CD14-positive monocyte (primary cell): ENCODE measurements at places on chromosomes 7 and 10.

GRCh38 chr7:98105942-98106544 lies 619 bp upstream of the LMTK2 start:
- no peak for DNase-seq

DNA sequence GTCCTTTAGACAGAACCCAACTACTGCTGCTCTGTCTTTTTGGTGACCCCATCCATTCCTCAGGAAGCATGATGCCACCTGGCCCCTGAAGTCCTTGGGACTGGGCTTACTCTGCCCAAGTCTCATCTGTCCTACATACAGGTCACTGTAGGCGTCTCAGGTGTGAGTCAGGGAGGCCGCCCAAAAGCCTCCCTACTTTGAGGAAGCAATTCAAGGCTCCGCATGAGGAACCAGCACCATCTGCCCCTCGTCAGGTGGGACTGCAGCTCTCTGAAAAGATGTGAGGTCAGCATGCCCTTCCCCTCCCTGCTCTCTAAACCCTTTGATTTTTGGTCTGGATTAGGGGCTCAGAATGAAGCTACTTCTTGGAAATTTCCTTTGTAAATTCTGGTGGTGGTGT lies 354.8 kb downstream of the CXCL12 start:
- DNase-seq: peak; percentile 3

DNA sequence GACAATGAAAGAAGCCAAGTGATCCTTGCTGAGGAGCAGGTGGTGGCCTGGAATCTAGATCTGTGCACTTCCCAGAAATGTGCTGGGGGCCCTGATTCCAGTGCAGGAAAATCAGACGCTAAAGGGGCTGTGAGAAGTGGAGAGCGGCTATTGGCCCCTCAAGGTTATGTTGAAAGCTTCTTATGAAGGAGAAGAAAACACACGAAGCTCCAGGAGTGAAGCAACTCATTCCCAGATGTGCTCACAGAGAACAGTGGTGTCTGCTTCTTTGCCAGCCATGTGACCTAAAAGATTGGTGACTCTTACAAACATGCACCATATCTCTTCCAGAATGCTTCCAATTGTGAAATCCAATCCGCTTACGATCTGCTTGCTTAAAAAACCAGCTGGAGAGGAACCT lies 679.3 kb upstream of the IGFBP3 start:
- no peak for DNase-seq

DNA sequence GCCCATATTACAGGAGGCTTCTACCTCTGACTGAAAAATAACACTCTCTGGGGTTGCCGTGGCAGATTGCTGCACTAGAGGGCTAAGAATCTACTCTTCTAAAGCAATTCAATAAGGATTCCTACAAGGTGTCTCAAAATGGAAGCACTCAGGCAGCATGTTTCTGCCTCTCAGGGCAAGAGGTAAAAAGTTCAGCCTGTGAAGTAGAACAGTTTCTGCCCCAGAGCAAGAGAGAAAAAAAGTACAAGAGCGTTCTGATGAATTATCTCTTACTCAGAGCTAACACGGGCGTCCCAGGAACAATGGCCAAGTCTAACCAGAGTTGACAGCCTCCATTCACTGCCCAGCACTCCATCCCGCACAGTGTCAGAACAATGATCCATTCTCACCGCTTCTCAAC lies 71.3 kb upstream of the TES start:
- no peak for DNase-seq

- DNase-seq: no peak
These were observed 55.2 kb downstream of the GCC1 start for GRCh38 chr7:127530148-127530547.

- peak; percentile 20 for DNase-seq
These were observed 83.5 kb downstream of the SGMS1 start for GRCh38 chr10:50540069-50540825.

DNA sequence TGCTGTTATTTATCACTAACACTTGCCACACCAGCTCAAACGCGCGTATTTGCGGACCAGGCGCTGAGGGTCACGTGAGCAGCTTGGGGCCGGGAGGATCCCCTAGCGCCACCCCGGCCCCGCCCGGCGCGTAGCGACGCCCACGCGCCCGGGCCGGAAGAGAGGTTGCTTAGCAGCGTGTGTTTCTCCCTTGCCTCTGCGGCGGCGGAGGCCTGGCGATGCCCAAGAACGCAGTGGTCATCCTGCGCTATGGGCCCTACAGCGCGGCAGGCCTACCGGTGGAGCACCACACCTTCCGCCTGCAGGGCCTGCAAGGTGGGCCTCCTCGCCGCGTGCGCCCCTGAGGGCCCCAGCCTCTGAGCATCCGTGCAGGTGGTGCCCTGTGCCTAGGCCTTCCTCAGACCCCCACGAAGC lies at the start of gene C10orf53:
Gene C10orf53 (plus strand): TSS at position 172 of the 414 bp plus-strand sequence. CDS start 47 bp downstream, at position 219.
- DNase-seq: no peak

DNA sequence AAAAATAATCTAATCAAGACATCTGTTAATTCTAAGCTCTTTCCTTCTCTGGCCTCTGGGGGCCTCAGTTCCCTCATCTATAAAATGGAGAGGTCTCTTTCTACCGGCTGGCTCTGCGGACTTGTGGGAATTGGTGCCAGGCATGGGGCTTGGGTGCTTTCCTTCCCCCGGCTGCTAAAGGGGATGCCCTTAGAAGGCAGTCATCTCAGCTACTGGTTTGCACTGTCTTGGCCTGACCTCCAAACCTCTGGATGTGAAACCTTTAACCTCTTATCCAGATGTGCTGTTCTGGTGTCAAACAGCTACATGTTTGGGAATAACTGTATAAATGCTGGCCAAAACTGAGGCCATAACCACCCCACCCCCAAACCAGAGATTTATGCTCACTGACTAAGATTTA lies 320.0 kb downstream of the RPS24 start:
- DNase-seq: no peak

- DNase-seq: no peak
These were observed 114.9 kb upstream of the FAM3C start for GRCh38 chr7:121510858-121511482.

- DNase-seq: peak; percentile 75
These were observed 6.3 kb upstream of the IL2RA start for GRCh38 chr10:6068422-6068821.

GRCh38 chr7:70487428-70487827 lies 644.5 kb upstream of the GALNT17 start:
- DNase-seq: no peak

DNA sequence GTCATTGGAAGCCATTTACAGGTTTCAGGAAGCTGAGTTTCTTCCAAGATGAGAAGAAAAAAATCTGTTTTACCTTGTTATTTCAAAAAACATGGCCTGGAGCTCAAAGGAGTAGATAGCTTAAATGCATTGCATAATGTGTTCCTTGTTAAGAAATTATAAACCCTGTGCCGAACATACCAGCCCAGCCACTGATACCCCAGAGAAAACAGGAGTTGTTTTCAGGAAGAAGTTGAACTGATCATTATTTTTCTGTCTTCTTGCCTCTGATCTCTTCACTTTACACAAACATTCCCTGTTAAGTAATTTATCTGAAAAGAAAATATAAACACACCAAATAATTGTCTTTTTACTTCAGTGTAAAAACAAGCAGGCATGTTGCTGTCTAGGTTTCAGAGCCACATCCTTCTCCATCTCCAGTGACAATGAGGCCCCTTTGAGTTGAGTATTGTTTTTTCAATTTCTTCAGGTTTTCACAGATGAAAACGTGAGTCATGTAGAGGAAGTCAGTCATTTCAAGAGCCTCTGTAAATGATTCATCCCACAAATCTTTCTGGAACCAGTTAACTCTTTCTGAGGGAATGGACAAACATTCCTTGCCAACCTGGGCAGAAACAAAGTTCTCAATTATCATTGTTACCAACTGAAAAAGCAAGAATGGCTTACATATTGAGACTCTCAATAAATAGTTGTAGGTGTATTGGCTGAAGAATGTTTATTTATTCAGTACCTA lies 244.2 kb downstream of the IPMK start:
- DNase-seq: no peak

GRCh38 chr7:4934419-4935025 lies 24.5 kb downstream of the MMD2 start:
- DNase-seq: no peak

DNA sequence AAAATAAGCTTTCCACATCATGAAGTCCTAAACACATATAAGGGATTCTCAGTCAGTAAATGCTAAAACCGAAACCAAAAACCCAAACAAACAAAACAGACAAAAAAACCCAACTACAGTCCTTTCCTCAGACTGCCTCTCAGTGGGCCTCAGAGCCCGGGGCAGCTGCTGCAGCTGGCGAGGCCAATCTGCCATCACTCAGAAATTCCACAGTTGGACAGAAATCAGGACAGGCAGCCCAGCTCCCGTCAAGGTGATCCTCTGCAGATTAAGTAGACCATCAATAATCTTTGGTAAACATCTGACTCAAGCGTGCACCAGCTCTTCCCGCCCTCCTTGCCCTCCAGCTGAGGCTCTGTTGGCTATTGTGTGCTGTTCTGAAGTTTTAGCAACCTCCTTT lies 142.2 kb downstream of the ATXN7L1 start:
- DNase-seq: no peak

- DNase-seq: peak; percentile 56
These were observed 49.7 kb downstream of the DNAJC12 start for GRCh38 chr10:67788028-67788886.

- no peak for DNase-seq
These were observed 123.0 kb upstream of the JCAD start for GRCh38 chr10:30182191-30183054.

DNA sequence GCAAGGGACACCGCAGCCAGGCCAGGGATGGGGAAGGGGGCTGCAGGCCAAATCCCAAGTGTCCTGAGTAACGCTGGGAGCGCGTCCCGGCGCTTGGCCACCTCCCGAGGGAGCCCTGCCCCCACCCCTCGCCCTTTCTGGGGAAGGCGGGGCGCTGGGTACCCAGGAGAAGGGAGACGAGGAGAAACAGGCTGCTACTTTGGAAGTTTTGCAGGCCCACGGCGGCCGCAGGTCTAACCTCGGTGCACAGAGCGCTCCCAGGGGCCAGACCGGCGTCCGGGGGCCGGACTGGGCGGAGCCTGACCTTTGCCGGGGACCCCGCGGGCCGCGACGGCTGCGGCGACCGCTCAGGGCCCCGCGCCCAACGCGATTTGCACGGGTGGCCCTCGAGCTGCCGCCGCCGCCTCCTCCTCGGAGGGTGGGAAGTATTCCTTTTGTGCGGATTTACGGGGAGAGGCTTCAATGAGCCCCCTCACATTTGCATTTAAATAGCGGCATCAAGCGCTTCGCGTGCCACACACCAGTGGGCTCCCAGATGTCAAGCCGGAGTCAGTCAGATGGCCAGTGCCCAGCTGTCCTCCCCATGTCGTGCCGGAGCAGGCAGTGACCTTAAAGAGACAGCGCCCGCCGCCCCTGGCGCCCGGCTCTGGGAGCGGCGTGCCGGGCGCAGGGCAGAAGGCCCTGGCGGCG lies 3.0 kb upstream of the EBF3 start:
- no peak for DNase-seq

- DNase-seq: no peak
These were observed 2.9 kb downstream of the ZNF282 start for GRCh38 chr7:149198161-149198816.

DNA sequence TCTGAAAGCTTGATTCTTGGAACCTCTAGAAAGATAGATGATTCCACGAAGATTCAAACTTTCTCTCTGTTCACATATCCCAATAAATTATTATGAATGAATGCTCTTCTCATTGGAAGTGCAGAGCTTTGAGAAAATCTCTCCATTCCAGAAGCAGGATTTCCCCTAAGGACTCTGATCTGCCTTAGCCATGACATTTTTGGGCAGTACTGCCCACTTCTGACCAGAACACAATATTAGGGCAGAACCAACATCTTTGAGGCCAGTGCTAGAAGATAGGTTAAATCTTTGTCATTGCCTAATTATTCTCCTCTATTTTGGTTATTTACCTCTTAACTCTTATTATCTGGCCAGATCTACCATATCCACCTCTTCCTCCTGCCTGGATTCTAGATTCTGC lies 49.9 kb downstream of the ARMC3 start:
- DNase-seq: no peak

DNA sequence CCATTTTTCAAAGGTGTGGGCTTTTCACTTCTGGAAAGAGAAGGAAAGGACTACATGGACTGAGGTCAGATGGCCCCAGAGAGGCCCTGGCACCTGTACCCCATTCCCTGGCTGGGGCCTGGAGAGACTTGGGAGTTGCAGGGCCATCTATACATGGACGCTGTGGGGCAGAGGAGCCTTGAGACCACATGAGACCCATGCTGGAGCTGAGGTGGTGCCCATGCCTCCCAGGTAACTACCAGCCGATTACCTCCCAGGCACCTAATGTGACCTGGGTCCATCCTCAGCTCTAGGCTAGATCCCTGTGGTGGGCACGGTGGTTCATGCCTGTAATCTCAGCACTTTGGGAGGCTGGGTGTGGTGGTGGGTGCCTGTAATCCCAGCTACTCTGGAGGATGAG lies 81.3 kb downstream of the GPR26 start:
- DNase-seq: no peak

- no peak for DNase-seq
These were observed 63.6 kb upstream of the MNX1 start for GRCh38 chr7:157073949-157074624.

GRCh38 chr7:142847353-142847752 lies 7.5 kb upstream of the EPHB6 start:
- DNase-seq: no peak

GRCh38 chr7:151632750-151633515 lies 113.2 kb upstream of the RHEB start:
- DNase-seq: peak; percentile 90

DNA sequence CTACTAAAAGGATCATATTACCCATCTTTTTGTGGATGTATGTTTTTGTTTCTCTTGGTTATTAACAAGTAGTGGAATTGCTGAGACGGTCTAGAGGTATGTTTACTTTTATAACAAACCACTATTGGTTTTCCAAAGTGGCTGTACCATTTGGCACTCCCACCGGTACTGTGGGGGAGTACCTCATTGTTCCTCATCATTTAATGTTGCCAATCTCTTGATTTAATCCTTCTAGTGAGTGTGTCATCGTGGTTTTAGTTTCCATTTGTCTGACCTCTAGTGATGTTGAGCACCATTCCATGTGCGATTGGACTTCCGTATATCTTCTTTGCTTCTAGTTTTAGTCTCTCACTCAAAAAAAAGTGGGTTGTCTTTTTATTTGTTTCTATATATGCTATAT lies 50.4 kb downstream of the RBM33 start:
- DNase-seq: no peak

DNA sequence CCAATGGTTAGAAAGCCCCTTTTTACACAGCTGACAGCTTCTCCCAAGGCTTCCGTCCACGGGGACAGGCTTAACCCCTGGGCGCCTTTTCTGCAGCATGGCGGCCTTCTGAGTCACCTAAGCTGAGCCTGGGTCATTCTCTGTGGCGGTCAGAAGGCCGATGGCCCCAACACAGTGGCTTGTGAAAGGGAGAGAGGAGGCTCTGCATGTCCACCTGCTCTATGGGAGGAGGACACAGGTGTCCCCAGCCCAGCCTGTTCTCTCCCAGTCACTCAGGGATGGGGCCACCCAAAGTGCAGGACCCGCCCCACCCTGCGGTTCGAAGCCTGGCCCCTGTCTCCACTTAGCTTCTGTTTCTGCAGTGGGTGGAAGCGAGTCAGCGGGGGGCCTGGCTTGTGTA lies 20.4 kb upstream of the TTYH3 start:
- no peak for DNase-seq
